Fibroblast of pulmonary artery (primary cell): ENCODE measurements at places on chromosomes 11 and 22.

GRCh38 chr11:134270250-134270714, 5.9 kb upstream of the GLB1L3 start:
- DNase-seq: no peak

GRCh38 chr11:71937826-71938225, 9.0 kb downstream of the RNF121 start:
- peak; percentile 35 for DNase-seq

DNA sequence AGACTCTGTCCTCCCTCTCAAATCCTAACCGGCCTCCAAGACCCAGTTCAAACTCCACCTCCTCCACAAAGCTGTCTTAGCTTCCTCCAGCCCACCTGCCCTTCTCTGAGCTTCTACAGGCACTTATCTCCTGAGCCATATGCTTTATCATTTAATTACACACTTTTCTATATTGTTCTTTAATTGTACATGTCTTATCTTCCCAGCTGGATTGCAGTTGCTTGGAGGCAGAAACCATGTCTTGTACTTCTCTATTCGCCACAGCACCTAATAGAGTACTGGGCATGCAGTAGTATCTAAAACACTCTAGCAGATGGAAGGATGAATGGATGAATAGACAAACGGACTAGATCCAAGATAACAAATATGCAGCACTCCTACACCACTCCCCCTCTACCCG, 11.3 kb downstream of the TRIM29 start:
- no peak for DNase-seq

- DNase-seq: no peak
Measured at GRCh38 chr11:132901638-132902471, 630.4 kb downstream of the OPCML start.

GRCh38 chr11:112770487-112770886, 190.7 kb upstream of the NCAM1 start:
- no peak for DNase-seq

GRCh38 chr11:58926251-58926650, 13.0 kb upstream of the GLYATL1 start:
- DNase-seq: no peak

- peak; percentile 95 for DNase-seq
Measured at GRCh38 chr22:29040385-29041275, 21.0 kb downstream of the C22orf31 start.

DNA sequence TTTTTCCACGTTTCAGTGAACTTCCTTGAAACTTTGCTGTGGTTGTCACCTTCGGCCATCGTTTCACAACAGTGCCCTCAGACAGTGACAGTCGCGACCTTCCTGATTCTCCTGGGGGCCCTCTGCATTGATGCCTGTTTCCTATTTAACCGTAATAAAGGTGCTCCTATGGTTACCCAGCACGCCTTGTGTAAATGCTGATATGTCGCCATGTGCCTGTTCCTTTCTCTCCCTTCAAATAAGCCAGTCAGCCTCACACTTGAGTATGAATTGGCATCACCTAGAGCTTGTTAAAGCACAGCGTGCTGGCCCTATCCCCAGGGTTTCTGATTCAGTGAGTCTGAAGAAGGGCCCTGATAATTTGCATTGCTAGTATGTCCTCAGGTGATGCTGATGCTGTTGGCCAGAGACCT, 104.8 kb downstream of the MICAL2 start:
- no peak for DNase-seq

DNA sequence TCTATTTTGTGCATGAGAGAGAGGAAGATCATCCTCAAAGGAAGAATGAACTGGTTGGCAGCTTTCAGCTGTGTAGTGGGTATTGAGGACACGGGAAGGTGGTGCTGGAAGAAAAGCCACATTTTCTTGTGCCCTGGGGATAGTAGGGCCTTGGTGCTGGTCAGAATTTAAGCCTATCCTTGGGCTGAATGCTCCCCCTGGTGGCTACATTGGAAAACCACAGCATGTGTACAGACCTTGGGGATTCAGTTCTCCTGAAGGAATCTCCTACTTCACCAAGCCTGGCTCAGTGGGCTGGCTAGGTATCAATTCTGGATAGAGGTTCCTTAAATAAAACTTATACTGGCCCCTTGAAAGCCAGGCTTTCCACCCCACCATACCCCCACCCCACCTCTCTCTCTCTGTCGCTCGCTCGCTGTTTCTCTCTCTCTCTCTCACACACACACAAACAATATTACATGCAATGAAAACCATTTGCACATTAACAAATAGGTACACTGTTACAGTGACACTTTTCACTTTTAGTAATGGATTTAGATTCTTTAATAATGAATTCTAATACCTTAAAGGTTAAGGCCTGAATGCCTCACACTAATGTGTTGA, 2.8 kb upstream of the OR51M1 start:
- peak; percentile 82 for DNase-seq

DNA sequence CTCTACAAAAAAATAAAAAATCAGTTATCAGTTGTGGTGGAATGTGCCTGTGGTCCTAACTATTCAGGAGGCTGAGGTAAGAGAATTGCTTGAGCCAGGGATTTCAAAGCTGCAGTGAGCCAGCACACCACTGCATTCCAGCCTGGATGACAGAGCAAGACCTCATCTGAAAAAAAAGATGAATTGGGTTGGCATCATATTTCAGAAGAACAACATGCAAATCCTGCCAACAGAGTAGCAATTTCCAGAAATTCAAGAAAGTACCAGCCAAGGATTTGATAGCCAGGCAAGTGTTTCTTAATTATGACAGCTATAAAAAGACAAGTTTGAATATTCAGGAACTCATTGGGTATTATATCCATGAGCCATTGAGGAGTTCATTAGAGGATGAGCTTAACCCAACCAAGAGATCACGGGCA, 75.2 kb downstream of the USP47 start:
- peak; percentile 80 for DNase-seq

DNA sequence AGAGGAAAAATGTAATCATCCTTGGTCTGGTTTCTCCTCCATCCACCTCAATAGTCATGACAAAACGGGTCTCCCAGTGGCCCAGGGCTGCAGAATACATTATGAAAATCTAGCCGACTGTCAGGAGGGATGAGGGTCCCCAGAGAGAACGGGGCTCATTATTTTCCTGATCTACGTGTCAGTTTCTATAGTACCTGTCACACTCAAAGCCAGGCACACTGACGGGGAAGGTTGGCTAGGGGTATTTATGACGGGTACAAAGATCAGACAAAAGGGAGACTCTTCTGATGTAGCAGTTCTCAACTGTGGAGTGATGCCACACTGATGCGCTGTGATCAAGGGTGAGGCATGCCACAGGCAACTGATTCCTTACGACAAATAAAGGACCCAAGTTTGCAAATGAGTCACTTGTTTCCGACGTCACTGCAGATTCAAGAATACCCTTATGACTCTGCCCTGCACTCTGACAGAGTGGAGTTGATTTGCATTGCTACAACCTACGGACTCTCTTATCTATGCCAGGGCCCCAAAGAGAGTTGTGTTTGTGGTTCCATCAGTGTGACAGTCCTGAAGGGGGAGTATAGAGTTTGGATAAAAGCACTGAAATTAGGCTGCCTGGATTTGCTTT, 188.2 kb upstream of the TBCEL start:
- DNase-seq: no peak

GRCh38 chr11:102936864-102937509, 18.5 kb downstream of the MMP13 start:
- DNase-seq: no peak

- no peak for DNase-seq
Measured at GRCh38 chr11:100397401-100397800, 289.7 kb upstream of the ARHGAP42 start.

DNA sequence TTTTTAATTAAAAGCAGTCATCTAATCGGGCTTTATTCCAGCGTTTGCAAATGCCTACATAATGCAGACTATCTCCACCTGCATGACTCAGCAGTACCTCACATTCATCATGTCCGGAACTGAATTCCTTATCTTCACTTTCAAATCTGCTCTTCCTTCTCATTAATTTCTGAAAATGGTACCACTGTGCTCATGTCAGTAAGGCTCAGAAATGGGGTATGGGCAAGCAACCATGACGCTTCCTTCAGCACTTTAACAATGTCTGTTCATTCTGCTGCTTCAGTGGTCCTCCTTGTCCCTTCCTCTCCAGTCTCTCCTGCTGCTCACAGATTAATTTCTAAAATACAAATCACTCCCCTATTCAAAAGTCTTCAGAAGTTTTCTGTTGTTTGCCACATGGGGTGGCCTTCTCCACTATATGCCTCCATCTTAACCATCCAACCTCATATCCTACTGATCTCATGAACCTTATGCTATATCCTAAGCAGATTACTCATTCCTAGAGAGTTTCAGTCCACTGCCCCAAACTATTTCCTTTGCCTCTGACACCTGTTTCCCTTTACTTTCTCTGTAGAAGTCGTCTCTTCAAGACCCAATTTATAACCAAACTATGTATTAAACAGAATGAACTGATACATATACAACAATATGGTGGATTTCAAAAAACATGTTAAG, 7.0 kb downstream of the GTF2H1 start:
- DNase-seq: no peak

GRCh38 chr11:66327171-66328030, 8.8 kb downstream of the RIN1 start:
- peak; percentile 45 for DNase-seq

- DNase-seq: no peak
Measured at GRCh38 chr11:46761807-46762206, 42.8 kb downstream of the F2 start.

GRCh38 chr11:27357250-27357649, 5.8 kb downstream of the CCDC34 start:
- no peak for DNase-seq

DNA sequence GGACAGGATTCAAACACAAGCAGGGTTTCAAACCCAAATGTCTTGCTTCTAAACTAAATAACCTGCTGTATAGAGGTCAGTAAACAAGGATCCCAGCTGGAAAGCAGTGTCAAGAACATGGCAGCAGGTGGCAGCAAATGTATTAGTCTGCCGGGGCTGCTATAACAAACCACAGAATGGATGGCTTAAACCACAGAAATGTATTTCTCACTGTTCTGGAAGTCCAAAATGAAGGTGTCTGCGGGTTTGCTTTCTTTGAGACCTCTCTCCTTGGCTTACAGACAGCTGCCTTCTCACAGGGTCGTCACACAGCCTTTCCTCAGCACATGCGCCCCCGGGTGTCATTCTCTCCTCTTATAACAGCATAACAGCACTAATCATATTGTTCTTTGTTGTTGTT, 65.1 kb upstream of the LRRC55 start:
- DNase-seq: peak; percentile 70

DNA sequence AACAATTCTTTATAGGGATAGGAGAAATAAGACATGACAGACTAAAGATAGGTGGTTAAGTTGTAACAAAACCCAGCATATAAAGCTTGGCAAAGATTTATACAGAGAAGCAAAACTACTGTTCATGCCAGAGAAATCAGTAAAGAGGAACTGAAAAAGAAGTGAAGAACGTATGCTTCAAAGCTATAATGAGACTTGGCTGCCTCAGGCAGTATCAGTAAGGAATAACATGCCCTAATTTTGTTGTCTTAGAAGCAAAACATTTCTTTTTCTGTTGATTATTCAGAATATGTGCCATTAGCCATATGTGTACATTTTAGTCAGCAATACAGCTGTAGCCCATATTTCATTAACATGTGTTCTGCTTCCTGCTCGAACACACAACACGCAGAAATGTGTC, 403.2 kb downstream of the NELL1 start:
- DNase-seq: no peak

DNA sequence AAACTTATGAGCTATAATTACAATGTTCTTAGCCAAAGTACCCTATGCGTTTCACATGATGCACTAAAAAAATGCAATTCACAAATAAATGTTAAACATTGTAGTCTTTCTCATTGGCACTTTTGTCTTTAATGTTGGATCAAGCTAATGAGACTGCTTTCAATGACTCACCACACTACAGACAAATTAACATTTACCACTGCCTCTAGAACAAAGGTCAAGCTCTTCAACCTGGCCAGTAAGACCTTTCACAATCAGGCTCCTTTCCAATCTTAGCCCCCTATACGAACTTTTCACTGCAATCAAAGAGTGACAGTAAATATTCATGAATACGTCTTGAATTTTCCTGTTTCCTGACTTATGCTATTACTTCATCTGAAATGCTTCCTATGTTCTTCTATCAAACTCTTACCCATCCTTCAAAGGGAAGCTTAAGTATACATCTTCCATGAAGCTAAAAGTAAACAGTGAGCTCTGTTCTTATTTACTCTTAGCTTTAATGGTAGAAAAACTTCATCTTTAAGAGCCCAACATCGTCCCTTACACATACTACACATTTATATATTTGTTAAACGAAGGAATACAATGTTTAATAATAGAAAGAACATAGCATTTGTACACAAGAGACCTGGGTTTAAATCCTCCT, 326.6 kb upstream of the PITPNB start:
- DNase-seq: no peak

DNA sequence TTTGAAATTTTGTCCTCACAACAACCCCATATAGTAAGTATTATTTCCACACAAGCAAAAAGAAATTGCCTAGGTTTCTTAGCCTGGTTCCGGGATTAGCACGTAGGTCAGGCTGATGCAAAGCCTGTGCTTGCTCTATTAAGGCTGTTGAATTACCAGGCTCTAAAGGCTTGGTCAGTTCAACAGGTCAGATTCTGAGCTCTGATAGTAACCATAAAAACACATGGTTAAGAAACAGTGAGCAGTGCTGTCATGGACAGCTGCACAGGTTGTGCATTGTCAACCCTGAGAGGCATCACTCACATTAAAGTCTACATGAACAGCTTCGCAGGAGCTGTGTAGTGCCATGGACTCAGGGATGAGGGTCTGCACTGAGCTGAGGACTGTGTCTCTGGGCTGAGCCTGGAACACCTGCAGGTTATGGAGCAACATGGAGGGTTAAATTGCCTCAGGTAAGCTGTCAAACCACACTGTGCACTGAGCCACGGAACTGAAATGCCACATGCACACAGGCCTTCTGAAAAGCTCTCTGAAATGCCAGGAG, 98.0 kb downstream of the PIWIL4 start:
- no peak for DNase-seq

- DNase-seq: peak; percentile 6
Measured at GRCh38 chr22:45584121-45584570, 81.5 kb downstream of the FBLN1 start.

DNA sequence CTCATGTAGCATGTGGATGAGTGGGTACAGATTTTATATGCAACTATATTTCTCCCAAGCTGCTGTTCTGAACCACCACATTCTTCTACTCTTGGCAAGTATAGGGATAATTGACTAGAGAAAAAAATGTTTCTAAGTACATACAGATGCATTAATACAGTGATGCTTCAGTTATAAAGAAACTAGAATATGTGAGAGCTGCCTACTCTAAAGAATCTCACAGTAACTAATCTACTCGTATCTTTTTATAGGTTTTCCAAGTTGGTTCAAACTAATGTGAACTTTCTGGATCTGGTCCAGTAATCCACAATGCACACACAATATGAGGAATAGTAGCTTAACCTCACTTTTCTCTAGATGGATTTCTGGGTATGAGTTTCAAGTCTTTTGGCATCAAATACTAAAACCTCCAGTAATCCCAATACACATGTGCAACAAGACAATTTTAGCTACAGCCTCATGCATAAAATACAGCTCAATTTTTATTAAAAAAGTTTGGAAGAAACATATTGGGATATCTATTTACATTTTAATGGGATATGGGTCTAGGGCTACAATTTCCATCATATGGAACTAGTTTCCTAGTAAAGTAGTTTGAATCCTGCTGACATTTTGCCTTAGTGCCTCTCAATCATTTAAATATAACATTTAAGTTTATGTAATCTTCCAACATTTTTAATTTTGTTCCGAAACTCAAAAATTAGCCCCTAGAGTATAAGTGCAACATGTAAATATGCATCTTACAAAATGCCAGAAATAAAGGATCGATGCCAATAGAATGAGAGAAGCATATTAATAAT, 2209.7 kb downstream of the LRRC4C start:
- DNase-seq: no peak

GRCh38 chr22:41919357-41920224, 4.7 kb upstream of the SHISA8 start:
- no peak for DNase-seq
